Umbilical cord (tissue), 2 donors: ENCODE measurements at places on chromosomes 4 and X. TPM values are rescaled to one million over a fixed set of nuclear protein-coding genes. Genes with fewer than 3 reads are reported as not detected.

- DNase-seq = peak; percentile 11
Observed at GRCh38 chrX:38262715-38263620, 42.3 kb upstream of the SRPX start.

GRCh38 chrX:77918568-77918967, 8.1 kb downstream of the ATP7A start:
- DNase-seq = no peak

- no peak for DNase-seq
Observed at GRCh38 chr4:159117564-159117963, 14.7 kb downstream of the RAPGEF2 start.

- peak; percentile 44 for DNase-seq
Observed at GRCh38 chr4:70239884-70240591, 2.4 kb upstream of the CSN3 start.

PLK4 gene
- total RNA-seq = 6.0 TPM

PRAF2 gene
- 9.4 TPM for total RNA-seq

GAGE1 gene
- 1.4 TPM for total RNA-seq
